ENCODE measurements at places on chromosomes 5 and 9.

DNA sequence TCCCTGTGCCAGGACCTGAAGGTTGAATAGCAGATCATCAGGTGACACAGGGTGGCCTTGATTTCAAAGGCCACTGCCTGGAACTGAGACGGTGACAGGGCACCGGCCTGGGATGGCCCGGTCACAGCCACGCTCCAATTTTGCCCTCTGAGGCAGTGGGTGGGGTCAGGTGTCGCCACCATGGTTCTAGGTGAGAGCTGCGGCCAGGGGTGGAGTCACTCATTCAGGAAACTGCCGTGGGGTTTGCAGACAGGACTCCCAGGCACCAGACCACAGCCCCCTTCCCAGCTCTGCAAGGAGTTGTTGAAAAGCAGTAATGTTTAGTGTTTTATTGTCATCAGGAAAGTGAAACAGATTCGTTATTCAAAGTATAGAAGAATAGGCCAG lies 17.3 kb upstream of the RNU6ATAC start:
- ATAC-seq = no peak

GRCh38 chr9:70901746-70902145 lies 219.7 kb downstream of the TRPM3 start:
- ATAC-seq = no peak

- ATAC-seq = no peak
Measured at GRCh38 chr5:174084691-174085154, 39.2 kb downstream of the NSG2 start.

- no peak for ATAC-seq
Measured at GRCh38 chr5:143862271-143862670, 50.3 kb downstream of the HMHB1 start.

DNA sequence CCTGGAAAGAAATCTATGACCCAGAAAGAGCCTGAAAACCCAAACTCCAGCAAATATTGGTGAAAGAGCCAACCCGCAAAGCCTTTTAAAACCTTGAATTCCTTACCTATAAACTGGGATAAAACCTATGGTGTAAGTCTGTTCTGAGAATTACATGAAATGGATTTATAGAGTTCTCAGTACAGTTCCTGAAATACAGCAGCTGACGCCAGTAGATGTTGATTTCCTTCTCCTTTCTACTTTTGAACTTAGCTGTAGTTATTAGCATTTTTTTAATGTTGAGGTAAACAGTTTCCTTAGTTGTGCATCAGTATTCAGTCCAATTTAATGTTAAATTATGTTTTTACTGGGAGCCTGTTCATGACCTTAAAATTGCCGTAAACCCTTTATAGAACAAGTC lies 3.7 kb downstream of the SPIN1 start:
- ATAC-seq = no peak

DNA sequence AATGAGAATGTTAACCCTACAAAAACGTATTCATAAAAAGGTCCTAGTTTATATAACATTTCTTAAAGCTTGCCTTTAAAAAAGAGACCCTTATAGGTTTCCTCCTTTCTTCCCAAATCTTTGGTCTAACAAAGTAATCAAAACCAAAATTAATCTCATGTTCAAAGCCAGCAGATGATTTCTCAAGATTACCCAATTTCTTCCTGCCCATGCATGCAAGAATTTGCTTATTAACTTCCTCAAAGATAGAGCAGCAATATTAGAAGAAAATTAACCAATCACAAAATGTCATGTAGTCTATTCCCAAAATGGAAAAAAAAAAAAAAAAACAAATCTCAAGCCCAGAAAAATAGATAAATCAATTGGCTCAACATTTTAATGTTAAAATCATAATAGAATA lies 114.9 kb downstream of the MLLT3 start:
- no peak for ATAC-seq

GRCh38 chr5:134209477-134210245 lies 16.2 kb downstream of the PPP2CA start:
- no peak for ATAC-seq

DNA sequence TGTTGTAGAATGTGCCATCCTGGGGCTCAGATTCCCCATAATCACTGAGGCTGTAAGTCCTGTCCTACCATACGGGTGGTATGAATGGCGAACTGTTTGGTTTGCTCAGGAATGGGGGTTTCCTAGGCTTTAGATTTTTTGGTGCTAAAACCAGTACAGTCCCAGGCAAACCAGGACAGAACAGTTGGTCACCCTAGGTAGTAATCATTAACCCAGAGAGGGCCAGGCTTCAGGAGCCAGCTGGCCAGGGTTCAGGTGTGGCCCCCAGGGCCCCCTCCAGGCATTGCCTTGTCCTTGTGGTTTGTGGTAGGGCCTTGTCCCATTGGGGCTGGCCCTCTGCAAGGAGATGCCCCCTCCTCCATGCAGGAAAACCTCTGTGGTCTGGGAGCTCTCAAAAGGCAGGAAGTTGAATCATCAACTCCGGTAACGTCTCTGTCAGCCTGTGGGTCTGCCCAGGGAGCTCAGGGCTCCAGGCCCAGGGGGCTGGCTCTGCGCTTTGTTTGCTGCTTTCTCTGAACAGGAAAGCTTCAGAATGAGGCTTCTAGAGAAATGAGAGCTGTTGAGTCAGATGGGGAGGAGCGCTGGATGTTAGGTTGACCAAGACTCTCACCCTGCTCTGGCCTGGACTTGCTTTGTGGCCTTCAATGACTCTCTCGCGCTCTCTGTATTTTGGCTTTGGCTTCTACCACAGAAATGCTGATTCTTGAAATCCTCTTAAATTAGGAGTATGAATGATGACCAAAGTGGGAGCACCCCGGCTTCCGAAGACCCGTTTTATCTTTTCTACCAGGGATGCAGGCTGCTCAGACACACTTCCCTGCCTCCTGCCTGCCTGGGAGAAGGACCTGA lies 22.2 kb upstream of the JADE2 start:
- ATAC-seq = peak; percentile 75

DNA sequence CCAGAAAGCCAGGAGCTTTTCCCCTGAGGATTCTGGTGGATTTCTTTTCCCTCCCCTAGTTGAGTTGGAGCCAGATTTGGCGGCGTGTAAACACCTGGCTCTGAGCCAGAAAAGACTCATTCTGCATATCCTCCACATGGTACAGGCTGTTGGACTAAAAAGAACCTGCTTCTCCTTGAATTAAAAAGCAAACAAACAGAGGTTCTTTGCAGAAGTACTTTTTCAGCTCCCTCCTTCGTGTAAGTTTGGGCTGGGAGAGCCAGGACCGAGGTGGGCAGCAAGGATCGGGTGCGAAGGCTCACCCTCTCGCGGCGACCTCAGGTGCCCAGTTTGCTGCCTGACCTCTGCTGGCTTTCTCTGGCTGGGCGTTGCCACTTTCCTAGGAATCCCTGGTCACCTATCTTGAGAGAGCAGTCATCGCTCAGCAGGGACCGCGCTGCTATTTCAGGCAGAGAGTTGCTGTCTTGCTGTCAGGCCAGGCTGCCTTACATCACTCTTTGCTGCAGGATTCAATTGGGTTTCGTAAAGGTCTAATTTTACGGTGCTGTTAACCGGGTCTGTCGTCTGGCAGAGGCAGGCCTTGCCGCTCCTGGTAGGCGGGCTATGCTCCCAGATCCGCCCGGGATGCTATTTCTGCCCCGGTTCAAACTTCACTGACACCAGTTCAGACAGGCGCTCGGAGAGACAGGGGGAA lies 3.2 kb downstream of the PAPPA start:
- no peak for ATAC-seq

DNA sequence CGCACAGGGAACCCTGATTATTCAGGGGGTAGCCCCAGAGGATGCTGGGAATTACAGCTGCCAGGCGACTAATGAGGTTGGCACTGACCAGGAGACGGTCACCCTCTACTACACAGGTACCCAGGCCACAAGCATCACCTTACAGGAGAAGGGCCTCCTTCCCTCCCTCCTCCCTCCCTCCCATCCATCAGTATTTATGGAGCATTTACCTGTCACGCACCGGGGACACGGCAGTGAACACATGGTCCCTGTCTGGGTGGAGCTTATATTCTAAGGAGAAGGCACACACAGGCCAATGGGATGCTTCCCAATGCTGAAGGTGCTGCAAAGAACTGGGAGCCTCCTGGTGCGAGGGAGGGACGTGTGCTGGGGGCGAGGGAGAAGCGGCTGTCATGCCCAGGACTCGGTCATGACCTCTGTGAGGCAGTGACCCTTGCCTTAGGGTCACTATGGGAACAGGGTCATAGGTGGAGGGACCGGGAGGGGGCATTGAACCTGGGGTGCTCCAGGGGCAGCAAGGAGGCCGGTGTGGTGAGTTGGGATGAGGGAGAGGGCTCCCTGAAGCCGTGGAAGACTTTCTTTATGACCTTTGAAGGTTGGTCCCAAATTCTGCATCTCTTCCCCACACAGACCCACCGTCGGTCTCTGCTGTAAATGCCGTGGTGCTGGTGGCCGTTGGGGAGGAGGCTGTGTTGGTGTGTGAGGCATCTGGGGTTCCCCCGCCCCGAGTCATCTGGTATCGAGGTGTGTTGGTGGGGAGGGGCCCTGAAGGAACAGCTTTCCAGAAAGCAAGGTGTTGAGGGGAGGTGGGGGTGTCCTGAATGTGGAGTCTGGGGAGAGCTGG lies 41.5 kb downstream of the HMCN2 start:
- no peak for ATAC-seq

Measured in stimulated activated memory B cell treated with anti-CD40 and anti-IgM and Interleukin-4, amounts not matched to agents 10 μg/mL and 1 μg/mL and 100 μg/mL, for 72 hours (primary cell).